ENCODE measurements at places on chromosomes 16 and 17.

- DNase-seq, result no peak
Observed at GRCh38 chr16:74020095-74020670, 276.4 kb upstream of the PSMD7 start.

GRCh38 chr16:88533381-88533917, 36.8 kb upstream of the ZC3H18 start:
- no peak for DNase-seq

- no peak for DNase-seq
Observed at GRCh38 chr17:29149431-29150064, 30.6 kb downstream of the MYO18A start.

- DNase-seq, result no peak
Observed at GRCh38 chr17:16923097-16923903, 48.6 kb downstream of the TNFRSF13B start.

GRCh38 chr17:5672141-5672540, 87.8 kb upstream of the NLRP1 start:
- DNase-seq, result no peak

DNA sequence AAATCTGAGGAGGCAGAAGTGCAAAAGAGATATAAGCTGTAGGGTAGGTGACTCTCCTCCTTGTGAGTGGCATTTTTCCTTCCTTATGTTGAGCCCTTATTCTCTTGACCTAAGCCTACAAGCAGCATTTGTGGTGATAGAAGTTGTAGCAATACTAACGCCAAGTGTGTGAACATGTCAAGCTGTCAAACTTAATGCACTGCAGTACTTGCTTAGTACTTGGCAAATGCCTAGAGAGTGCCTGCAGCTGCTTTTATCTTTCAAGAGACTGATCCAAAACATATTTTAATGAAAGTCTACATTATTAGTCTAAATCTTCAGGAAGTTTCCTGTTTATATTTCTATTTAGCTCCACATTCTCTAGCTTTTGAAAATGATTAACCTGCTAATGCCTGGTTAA, 83.2 kb downstream of the CNTNAP4 start:
- DNase-seq, result no peak

DNA sequence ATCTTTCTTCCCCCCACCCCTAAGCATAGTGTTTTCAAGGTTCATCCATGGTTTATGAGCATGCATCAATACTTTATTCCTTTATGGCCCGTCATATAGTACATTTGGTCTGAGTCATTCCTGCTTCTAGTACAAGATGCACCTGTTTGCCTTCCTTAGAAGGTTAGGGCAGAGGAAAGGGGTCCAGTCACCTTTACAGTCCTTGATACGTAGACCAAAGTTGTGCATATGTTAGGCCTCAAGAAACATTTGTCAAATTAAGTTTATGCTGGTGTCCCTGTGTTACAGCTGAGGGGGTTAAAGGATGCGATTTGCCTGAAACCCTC, 1.4 kb downstream of the CYB5D2 start:
- DNase-seq, result no peak

GRCh38 chr17:4690745-4691144, 13.2 kb downstream of the PELP1 start:
- no peak for DNase-seq

- no peak for DNase-seq
Observed at GRCh38 chr16:25126820-25127232, 15.3 kb downstream of the LCMT1 start.

DNA sequence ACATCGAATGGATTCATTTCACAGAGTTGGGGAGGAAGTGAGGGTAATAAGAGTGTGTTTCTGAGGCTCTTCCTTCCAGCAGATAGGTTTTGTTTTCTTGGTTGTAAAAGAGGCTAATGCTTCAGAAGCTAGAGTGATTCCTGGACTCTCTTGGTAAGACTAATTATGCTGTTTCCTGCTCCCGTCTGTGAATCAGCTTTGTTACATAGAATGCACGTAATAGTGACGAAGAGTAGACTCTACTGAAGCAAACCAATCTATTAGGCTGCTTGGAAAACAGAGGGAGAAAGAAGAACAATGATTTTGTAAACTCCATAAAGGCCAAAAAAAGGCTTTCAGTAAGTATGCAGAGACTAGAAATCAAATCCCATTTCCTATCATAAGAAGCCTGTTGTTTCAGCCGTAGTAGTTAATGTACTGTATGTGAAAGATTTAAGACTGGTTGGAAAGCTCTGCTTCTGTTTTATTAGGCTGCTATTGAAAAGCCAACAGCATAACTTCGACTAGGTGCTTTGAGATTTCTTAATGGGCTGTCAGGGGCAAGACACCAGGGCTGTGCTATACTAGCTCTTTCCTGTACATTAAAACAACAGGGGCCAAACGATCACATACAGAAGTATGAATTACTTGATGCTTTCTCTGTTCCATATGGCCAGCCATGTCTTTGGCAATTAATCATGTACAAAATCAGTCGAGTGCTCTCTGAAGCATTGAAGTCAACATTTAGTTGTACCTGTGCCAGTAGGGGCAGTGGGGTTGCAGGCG, 219.0 kb downstream of the FTO start:
- peak; percentile 35 for DNase-seq

DNA sequence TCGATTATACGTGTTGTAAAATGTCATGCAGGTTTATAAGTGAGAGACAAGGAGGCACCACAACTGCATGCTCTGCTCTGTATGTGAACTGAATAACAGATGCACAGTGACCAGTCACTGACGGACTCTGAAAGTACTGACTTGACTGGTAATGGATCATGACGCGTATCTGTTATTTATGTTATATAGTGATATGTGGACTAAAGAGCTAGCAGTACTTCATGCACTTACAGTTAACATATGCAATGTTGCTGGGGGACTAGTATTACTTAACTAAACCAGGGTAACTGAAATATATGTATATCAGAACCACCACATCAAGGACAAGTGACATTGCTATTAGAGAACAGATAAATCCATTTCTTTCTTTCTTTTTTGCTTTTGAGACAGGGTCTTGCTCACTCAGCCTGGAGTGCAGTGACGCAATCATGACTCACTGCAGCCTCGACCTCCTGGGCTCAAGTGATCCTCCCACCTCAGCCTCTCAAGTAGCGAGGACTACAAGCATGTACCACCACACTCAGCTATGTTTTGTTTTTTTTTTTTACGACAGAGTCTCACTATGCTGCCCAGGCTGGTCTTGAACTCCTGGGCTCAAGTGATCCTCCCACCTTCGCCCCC, 17.2 kb downstream of the COIL start:
- DNase-seq, result no peak

DNA sequence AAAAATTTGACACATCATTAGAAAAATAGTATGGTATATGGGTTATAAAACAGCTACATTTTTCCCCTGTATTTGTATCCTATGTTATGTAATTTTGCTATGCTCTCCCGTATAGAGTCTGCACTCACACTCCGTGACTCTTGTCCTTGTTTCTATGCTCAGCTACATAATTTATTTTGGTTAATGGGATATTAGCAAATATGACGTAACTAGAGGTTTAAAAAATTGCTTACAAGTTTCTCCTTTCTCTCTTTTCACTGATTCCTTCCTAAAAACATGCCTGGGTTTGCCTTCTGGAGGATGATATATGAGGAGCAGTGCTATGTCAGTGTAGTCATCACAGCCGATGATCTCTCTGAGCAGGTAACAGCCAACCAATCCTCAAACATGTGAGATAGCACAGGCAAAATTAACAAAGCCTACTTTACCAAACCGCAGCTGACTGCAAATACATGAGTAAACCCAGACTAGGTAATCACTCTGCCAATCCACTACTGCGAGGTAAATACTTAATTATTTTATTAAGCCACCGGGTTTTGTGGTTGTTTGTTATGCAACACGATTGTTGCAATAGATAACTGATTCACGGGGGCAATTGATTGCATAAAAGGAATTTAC, 126.9 kb downstream of the KIF2B start:
- no peak for DNase-seq

DNA sequence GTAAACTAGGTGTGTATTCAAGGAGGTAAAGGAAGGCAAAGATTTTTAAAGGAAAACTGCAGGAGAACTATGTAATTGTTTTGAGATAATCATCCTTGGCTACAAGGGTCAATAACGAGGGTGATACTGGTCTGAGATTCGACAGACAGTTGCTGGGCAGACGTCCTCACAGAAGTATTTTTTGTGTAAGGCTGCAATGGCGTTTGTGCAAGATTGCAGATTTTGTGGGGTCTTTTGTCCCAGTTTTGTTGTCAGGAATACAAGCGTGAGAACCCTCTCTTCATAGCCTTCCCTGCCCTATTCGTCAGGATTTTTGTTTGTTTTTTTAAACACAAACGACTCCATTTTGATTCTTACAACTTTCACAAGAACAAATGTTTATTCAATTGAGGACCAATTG, 57.5 kb downstream of the GPR139 start:
- DNase-seq, result no peak

- no peak for DNase-seq
Observed at GRCh38 chr16:65728167-65728566, 606.3 kb upstream of the CDH11 start.

DNA sequence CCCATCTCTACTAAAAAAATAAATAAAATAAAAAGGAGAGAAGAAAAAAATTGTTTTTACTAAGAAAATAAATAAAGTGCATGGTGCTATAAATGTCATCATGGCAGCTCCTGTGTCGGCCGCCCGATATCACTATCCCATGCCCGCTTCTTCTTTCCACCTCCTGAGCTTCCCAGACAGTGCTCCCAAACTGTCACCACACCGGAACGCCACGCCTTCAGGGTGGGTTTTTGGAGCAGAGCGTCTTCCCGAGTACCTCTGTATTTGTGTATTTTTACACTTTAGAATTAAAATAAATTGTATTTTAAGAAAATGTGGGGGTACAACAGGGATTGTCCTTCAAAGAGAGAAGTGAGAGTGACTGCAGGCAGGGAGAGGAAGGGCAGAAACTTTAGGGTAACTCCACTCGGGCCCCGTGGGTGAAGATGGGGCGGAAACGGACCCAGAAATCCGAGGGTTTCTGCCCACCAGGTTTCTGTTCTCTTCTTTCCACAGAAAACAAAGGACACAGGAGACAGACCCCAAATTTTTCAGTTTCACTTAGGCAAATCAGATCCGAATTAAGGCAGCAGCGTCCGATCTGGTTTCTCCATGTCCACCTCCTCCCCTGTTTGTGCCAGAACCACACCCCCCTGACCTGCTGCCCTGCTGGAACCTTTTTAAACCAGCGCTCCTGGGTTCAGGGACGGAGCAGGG, 3.6 kb upstream of the ITGAX start:
- DNase-seq, result no peak

GRCh38 chr16:19219836-19220235, 51.8 kb downstream of the SYT17 start:
- DNase-seq, result no peak

- DNase-seq, result no peak
Observed at GRCh38 chr16:49416001-49416675, 42.5 kb downstream of the C16orf78 start.

GRCh38 chr17:44376124-44376523, 12.5 kb upstream of the FAM171A2 start:
- DNase-seq, result no peak

- DNase-seq, result no peak
Observed at GRCh38 chr16:73062743-73063733, 15.1 kb upstream of the ZFHX3 start.

GRCh38 chr17:77958716-77959125, 218 bp downstream of the TNRC6C start:
- DNase-seq, result no peak
